Left lobe of liver (tissue), 2 donors: ENCODE measurements at places on chromosomes 1 and 21.
A peak's percentile ranks its signal among the peaks of the same experiment; 100 is the strongest.

- DNase-seq: no peak
Measured at GRCh38 chr1:38827318-38827717, 32.3 kb downstream of the RRAGC start.

DNA sequence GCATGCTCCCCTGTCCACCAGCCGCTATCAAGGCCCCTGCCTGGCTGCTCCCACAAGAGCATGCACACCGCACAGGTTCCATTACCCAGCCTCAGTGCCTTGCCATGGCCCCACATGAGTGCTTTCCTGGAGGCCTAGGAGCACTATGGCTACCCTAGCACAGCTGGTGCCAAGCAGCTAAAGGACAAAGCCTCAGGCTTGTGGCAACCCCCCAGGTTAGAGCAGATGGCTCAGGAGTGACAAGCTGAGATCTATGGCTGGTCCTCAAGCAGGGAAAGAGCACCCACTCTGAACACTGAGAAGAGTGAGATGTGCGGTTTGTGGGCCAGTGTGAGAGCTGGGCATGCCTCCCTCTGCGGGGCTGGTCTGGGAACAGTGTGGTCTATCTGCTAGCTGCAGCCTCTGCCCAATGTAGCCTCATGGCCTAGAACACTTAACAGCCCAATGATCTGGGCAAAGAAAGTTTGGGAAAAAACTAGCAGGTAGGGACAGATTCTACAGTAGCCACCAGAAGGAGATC is 129.8 kb downstream of the VAV3 start:
- DNase-seq: no peak

GRCh38 chr1:71312545-71312944 is 231.7 kb upstream of the ZRANB2 start:
- no peak for DNase-seq

- DNase-seq: no peak
Measured at GRCh38 chr1:90044346-90044745, 49.4 kb downstream of the ZNF326 start.

DNA sequence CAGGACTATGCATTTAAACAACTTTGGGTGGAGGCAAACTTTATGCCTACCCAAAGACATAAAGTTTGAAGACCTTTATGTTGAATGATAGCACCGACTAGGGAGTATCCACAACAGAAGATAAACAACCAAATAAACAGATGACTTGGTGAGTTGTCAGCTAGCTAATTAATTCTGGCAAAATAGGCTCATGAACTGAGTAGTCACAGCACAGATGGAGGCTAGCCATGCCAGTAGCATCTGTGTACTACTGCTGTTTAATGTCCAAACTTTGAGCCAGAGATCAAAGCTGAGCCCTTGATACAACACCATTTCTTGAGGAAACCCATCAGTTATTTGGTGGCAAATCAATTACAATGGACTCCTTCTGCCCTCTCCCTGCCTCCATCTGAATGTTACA is 40.3 kb upstream of the CCDC190 start:
- no peak for DNase-seq

DNA sequence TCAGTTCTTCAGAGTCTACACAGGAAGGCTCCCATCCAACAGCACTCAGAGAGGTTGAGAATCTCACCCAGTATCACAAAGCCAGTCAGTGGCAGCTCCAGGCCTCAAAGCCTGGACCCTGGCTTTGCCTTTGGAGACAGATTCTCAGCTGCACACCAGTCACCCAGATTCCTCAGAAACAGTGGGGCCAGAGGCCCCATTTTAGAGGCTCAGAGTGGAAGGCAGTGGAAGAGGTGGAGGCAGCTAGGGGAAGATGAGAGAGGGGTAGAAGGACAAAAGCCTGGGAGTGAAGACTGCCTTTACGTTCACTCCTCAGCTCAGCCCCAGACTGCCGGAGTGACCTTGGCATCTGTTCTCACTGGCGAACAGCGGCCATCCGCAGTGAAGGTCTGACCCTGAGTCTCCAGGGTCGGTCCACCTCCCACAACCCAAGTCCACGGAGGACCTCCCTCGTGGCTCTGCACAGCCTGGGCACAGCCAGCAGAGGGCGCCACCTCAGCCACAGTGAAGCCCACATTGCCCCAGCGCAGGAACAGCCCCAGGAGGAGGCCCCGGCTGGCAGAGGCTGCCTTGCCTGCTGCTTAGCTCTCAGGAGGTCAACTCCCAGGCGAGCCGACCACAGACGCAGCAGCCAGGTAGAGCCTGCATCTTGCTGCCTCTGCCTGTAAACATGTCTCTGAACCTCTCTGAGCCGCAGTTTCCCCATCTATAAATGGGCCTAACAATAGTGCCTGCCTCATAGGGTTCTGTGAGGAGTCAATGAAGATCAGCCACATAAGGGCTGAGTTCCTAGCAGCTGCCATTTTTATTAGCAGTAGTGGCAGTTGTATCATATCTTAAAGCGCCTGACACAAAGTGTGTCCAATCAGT is 5.9 kb upstream of the FNDC5 start:
- DNase-seq: peak; percentile 68

DNA sequence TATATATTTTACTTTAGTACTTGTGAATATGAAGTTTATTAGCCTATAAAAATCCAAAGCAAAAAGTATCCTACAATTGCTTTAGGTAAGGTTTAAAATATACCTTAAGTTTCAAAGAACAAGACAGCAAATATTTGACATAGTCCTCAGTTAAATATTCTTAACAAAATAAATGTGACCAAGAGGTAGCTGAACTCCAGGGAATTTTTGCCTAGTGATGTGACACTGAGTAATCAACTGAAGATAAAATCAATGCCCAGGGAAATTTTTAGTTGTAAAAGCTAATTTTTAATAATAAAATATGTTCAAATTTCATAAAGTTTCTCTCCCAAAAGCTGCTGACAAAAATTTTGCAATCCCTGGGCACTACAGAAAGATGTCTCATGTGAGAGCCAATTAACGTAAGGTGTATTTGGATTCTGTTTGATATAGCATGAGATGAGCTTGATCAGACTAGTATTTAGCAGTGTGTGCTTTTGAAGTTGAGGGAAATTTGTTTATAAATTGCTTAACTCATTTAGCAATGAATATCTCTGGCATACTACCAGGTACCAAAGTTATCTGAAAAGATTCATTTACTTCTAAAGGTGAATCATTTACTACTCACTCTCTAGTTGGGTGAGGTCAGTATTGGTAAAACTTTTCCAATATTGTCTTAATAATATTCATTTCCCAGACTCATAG is 80.2 kb upstream of the PALMD start:
- DNase-seq: no peak

- DNase-seq: peak; percentile 80
Measured at GRCh38 chr1:93979718-93980319, 70.6 kb upstream of the GCLM start.

GRCh38 chr1:8355439-8356255 is 37.7 kb downstream of the SLC45A1 start:
- no peak for DNase-seq

DNA sequence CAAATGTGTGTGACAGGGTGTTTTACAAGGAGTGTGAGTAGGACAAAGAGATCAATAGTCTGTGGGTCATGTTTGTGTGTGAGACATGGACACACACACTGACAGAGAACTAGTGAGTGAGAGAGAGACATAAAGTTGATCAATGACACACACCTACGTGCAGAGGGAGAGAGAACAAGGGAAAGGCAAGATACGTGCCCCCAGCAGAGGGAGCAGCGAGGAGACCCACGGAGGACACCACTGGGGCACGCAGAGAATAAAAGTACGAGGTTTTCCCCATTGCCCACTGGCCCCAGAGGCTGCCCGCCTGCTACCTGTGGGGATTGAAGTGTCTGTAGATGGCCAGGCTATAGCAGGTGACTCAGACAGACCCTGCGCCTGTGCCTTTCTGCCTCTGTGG is 130.2 kb upstream of the CSF3R start:
- DNase-seq: no peak

- DNase-seq: no peak
Measured at GRCh38 chr1:9843576-9843945, 19.8 kb upstream of the CLSTN1 start.

DNA sequence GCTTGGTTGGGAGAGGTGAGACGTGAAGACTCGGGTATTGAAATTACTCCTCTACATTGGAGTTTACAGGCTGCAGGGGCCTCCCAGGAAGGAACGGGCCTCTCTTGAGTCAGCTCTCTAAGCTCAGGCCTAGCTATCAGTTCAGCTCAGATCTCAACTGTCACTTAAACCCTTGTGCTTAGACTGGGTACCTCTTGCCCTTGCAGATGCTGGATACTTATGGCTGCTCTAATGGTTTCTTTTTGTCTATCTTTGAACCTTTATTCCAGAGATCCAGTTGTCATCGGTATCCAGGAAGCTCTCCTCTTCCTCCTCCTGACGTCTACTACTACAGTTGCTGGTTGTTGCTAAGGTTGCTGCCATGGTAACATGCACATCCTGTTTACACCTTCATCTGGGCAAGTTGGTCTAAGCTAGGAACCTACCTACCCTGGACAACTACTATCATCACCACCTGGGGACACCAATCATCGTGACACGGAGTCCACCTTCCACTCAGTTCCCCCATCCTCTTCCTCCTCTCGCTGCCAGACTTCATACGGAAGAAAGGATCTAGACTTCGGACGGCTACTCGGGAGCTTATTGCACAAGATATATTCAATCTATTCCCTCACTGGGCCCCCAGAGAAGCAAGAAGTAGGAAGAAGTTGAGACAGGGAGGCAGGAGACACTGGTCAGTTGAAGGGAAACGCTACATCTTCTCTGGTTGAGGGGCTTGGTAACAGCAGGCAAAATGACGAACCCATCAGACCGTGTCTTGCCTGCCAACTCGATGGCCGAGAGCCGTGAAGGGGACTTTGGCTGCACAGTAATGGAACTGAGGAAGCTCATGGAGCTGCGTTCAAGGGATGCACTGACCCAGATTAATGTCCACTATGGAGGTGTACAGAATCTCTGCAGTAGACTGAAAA is 56.1 kb downstream of the ATP2B4 start:
- no peak for DNase-seq

GRCh38 chr1:193242000-193242399 is 55.6 kb upstream of the B3GALT2 start:
- no peak for DNase-seq

GRCh38 chr1:147924813-147925212 is 3.4 kb upstream of the GPR89B start:
- DNase-seq: no peak

- no peak for DNase-seq
Measured at GRCh38 chr1:90840352-90840751, 123.2 kb upstream of the BARHL2 start.

DNA sequence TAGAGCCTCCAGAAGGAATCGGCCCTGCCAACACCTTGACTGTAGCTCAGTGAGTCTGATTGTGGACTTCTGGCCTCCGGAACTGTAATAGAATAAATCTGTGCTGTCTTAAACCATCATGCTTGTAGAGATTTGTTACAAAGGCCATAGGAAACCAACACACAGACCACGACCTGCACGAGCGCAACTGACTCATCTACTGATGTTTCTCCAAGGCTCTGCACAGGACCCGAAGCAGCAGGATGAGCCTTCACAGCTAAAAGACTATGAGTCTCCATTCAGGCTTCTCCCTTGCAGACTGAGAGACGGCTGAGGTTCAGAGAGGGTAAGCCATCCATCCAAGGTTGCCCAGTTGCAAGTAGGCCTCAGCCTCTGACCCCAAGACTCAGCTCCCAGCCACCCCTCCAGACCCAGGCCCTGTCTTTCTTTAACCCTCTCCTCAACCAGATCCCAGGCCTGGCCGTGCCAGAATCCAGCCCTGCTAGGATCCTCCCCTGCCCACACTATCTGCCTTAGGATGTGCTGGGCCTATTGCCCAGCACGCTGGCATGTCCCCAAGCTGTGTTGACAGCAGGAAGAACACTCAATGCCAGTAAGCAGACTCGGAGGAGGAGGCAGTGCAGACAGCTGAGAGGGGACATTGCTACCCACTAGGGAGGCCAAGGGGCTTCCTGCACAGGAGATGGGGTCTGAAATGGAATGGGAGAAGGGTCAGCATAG is 109.0 kb downstream of the HMGB4 start:
- DNase-seq: peak; percentile 70

DNA sequence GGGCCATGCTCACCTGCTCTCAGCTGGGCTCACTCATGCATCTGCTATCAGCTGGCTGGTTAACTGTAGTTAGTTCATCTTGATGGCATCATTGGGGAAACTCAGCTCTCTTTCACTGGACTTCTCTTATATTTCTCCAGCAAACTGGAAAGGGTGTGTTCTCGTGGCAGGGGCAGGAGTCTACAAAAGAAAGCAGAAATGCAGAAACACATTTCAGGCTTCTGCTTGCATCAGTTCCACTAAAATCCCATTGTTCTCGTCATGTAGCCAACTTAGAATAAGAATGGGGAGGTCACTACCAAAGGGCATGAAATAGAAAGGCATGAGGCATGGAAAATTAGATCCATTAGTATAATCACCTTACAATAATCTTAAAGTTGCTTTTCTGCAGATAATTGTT is 207.3 kb downstream of the NRIP1 start:
- DNase-seq: no peak

- DNase-seq: no peak
Measured at GRCh38 chr1:97849345-97850340, 71.2 kb downstream of the DPYD start.

DNA sequence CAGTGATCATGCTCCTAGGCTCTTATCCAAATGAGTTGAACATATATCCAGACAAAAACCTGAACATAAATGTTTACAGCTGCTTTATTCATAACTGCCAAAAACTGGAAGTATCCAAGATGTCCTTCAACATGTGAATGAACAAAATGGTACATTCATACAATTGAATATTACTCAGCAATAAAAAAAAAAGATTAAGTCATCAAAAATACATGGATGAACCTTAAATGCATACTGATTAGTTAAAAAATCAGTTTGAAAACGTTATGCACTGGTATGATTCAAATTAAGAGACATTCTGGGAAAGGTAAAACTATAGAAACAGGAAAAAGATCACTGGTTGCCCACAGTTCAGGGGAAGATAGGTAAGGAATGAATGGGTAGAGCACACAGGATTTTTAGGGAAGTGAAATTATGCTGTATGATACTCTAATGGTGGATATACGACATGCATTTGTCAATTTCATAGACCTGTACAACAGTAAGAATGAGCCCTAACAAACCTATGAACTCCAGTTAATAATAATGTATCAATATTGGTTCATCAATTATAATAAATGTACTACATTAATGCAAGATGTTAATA is 3.1 kb downstream of the LRRC40 start:
- DNase-seq: no peak

GRCh38 chr1:24321126-24321525 is 2.0 kb downstream of the GRHL3 start:
- DNase-seq: no peak

DNA sequence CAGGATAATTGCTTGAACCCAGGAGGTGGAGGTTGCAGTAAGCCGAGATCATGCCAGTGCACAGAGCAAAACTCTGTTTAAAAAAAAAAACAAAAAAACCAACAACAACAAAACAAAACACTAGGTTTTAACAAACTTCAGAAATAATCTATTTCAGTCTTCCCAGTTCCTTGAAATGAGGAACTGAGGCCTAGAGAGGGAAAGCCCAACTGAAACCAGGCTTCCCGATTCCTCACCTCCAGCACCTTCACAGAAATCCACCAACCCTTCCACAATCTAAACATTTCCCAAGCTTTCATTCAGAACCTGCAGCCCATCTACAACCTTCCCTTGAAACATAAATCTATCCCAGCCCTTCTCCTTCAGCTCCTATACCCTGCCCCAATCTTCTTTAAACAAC is 612 bp upstream of the CD52 start:
- no peak for DNase-seq

GRCh38 chr1:9427388-9427787 is 111.9 kb upstream of the SLC25A33 start:
- DNase-seq: no peak
